ENCODE measurements at places on chromosomes 1 and 21. TPM values are rescaled to one million over a fixed set of nuclear protein-coding genes. Genes with fewer than 3 reads are reported as not detected.

FCRL1 gene
- not detected for total RNA-seq

GRCh38 chr1:201216395-201217085 is 25.9 kb downstream of the IGFN1 start:
- no peak for DNase-seq

CFAP74 gene
- 0.93 TPM for total RNA-seq

DNA sequence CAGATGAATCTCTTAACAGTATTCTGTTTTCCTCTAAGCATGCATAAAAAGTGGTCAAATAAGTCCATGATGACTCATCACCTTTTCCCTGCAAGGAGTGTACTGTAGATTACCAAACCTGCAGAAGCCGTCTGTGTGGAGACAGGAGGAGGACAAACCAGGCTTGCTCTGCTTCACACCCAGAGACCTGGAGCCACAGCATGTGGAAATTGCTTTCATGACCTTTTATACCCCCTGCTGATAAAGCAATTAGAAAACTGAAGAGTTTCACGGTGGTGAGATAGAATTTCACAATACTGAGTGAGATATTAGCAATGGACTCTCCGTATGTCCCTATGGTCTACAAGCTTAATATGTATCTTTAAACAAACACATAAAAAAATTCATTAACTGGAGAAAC is 9.4 kb downstream of the CORT start:
- no peak for DNase-seq

DNA sequence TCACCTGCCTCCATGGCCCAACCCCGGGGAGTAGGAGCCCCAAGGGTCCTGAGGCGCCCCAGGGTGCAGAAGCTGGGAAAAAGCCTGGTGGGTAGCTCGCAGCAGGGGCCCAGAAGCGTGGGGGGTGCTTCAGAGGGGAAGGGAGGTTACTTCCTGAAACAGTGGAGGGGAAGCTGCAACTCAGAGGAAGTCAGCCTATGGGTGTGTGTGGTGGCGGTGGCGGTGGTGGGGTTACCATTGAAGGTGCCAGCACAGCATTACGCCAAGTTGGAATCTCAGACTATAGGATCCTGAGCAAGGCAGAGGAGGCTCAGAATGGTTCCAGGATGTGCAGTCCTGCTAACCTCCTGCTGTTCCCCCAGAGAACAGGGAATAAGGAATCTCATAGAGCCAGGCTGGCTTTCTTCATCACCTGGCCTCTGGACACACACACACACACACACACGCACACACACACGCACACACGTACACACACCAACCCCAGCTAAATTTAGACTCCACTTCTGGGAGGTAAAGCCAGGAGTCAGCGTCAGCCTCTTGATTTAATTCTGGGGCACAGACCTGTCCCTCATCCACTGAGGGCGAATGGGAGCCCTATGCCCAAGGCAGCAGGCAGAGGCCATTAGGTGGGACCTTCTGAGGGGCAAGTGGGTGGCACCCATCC is 1.3 kb downstream of the DENND4B start:
- DNase-seq, result no peak

CA6 gene
- total RNA-seq, result not detected

TMEM200B gene
- total RNA-seq, result 13.3 TPM

GRCh38 chr1:164058198-164058597 is 500.8 kb upstream of the PBX1 start:
- no peak for DNase-seq

- DNase-seq, result no peak
Observed at GRCh38 chr1:100360790-100361510, 8.6 kb downstream of the CDC14A start.

GRCh38 chr1:27643600-27644368 is 8.8 kb upstream of the FGR start:
- DNase-seq, result peak; percentile 37

PLA2G2A gene
- 2.4 TPM for total RNA-seq

DNA sequence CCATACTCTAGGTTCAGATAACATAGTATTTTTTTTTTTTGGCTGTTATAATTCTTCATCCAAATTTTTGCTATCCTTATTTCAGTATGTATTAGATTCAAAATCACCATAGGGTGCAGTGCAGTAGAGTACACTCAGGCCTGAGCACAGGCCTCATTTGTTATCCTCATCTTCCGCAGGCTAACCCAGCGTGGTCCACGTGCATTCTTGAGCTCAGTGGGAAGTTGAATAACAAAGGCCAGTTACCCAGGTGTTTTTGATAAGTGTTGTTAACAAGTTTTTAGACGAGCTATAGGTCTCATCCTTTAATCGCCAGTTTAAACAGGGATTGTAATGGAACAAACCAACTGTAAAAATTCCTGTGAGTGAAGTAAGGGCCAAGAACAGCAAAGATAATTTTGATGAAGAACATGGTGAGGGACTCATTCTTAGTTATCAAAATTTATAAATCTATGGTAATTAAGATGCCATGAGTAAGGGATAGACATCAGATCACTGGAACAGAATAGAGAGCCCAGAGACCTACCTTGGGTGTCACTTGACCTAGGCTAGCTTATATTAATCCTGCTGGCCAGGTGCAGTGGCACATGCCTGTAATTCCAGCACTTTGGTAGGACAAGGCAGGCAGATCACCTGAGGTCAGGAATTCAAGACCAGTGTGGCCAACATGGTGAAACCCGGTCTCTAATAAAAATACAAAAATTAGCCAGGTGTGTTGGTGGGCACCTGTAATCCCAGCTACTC is 22.0 kb downstream of the FLVCR1 start:
- DNase-seq, result no peak

- DNase-seq, result no peak
Observed at GRCh38 chr1:48644190-48644900, 132.3 kb downstream of the BEND5 start.

Measured in progenitor cell of endocrine pancreas (in vitro differentiated cells).